T-helper 2 cell (primary cell): ENCODE measurements at places on chromosomes 16 and 17.
A peak's percentile ranks its signal among the peaks of the same experiment; 100 is the strongest.

GRCh38 chr17:48595278-48595999, 1.9 kb upstream of the HOXB5 start:
- DNase-seq: no peak

DNA sequence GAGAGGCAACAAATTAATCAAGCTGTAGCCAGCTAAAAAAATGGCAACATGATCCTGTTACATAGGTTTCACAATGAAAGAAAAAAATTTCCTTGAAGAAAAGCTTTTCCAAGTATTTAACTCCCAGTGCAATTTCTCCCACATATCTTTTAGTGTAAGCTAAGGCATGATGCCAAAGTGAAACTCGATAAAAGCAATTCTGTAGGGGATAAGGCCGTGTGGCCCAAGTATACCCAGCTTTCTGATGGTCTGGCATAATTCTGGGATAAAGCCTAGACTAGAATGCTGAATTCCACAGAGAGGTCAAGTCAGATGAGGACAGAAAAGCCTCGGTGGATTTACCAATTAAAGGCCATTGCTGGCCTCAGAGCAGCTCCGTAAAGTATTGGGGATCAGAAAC, 36.2 kb downstream of the CTCF start:
- DNase-seq: no peak

DNA sequence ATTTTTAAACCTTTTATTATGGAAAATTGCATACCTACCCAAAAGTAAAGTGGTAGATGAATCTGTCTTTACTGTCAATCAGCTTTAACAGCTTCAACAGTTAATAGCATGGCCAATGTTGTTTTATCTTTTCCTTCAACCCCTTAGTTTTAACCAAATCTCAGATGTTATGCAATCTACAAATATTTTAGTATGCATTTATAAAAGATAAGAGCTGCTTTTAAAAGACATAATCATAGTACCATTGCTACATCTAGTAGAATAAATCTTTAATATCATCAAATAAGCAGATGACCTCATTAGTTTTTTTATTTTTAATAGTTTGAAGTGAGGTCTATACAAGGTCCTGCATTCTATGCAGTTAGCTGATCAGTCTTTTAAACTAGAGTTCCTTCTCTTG, 37.9 kb downstream of the MAP2K4 start:
- DNase-seq: no peak

DNA sequence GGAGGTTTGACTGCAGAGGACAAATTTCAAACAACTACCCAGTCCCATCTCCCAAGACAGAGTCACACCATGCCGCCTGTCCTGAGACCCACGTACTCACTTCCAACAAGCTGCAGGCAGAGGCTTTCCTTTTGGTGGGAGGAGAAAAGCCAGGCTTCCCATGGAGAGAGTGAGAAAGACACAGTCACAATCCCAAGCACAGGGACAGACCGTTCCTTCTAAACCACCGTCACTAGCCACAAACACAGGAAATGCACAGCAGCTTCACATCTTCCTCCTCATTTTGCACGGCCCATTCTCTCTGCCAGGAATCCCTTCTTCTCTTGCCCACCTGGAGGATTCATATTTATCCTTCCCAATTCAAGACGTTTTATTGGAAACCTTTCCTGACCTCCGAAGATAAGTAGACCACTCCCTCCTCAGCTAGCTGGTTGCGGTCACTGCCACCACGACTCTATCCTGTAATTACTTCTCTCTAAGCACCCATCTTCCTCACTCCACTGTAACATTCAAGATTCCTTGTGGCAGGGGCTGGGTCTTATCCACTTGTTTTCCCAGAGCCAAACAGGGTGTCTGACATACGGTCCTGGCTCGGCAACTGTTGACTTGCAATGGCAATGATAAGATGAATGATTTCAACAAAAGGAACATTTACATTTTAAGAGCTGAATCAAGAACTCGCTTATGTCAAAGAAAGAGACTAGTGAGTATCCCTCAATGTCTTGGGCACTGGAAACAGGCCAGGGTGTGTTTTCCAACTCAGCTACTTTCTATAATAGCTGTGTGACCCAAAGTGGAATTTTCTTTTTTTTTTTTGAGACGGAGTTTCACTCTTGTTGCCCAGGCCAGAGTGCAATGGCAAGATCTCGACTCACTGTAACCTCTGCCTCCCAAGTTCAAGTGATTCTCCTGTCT, 87.6 kb downstream of the XYLT1 start:
- no peak for DNase-seq

DNA sequence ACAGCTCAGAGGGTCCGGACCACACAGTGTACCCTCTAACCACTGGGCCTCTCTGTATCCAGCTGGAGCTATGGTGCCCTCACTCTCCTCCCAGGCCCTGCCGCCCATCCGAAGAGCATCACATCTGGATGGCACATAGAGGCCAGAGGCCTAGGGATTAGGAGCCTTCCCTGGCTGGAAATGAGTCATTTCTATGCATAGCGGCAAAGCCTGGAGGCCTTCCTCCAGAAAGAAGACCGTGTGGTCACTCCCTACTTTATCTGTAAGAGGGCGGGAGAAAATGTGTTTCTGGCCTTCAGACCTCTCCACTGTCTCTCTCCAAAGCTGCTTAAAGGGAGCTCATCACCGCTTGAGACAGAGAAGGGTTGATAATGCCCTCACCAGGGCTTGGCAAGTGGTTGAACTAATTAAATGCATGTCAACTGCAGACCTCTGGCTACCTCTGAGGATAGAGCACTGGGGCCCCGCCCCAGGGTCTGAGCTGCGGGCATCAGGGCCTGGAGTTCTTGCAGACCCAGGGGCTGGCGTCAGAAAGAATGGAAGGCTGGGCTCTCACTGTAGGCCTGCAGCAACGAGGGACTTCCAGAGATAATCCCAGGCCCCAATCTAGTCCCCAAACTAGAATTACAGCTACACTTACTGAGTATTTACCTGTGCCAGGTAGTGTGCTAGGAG, 122.2 kb downstream of the IRX5 start:
- DNase-seq: no peak

- DNase-seq: peak; percentile 45
Observed at GRCh38 chr17:82424001-82424862, 5.8 kb upstream of the OGFOD3 start.

DNA sequence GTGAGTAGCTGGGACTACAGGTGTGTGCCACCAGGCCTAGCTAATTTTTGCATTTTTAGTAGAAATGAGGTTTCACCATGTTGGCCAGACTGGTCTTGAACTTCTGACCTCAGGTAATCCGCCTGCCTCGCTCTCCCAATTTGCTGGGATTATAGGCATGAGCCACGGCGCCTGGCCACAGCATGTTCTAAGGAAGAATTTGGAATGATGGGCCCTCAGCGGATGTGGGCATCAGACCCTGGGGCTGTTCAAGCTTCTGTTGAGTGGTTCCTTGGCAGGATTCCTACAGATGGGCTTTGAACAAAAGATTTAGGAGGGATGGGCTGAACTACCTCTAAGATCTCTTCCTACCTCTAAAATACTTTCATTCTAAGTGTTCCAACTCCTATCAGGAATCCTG, 4.1 kb downstream of the PRPSAP2 start:
- DNase-seq: no peak

GRCh38 chr17:66625311-66625767, 209.6 kb upstream of the CACNG5 start:
- DNase-seq: no peak

- no peak for DNase-seq
Observed at GRCh38 chr17:45001310-45001709, 33.2 kb upstream of the C1QL1 start.

DNA sequence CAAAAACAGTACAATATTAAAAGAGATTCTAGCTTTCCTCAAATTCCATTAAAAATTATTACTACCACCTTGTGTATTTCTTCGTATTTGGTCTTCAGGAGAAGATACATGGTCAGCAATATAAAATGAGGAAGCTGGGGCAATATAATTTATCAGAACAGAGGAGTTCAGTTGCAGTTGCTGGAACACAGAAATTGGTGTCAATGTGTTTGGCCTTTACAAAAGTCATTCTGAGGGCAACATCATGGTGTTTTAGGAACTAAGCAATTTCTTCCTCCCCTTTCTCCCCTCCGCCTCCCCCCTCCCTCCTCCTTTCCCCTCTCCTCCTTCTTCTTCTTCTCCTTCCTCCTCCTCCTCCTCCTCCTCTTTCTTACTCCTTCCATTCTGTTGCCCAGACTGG, 102.1 kb downstream of the YPEL2 start:
- no peak for DNase-seq

DNA sequence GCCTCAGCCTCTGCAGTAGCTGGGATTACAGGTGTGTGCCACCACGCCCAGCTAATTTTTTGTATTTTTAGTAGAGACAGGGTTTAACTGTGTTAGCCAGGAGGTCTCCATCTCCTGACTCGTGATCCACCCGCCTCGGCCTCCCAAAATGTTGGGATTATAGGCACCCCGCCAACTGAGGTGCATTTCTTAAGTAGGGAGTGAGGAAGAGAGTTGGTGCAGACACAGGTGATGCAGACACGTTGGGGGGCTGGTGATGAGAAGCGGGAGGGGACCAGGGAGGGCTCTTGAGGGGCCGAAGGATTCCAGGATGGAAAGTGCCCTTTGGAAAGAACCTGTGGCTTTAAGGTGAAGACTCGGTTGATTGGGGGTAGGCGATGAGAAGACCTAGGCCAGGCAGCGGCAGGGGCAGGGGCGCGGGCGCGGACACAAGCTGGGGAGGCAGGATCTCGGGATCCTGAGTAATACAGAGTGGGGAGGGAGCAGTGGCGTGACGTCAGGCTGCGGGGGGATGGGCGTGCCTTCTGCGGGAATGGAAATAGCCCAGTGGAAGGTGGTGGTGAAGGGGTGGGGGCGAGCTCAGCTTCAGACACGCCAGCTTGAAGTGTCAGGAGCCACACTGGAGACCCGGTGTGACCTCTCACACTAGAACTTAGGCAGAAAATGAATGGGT, 2.5 kb upstream of the ATP6V0C start:
- DNase-seq: no peak

DNA sequence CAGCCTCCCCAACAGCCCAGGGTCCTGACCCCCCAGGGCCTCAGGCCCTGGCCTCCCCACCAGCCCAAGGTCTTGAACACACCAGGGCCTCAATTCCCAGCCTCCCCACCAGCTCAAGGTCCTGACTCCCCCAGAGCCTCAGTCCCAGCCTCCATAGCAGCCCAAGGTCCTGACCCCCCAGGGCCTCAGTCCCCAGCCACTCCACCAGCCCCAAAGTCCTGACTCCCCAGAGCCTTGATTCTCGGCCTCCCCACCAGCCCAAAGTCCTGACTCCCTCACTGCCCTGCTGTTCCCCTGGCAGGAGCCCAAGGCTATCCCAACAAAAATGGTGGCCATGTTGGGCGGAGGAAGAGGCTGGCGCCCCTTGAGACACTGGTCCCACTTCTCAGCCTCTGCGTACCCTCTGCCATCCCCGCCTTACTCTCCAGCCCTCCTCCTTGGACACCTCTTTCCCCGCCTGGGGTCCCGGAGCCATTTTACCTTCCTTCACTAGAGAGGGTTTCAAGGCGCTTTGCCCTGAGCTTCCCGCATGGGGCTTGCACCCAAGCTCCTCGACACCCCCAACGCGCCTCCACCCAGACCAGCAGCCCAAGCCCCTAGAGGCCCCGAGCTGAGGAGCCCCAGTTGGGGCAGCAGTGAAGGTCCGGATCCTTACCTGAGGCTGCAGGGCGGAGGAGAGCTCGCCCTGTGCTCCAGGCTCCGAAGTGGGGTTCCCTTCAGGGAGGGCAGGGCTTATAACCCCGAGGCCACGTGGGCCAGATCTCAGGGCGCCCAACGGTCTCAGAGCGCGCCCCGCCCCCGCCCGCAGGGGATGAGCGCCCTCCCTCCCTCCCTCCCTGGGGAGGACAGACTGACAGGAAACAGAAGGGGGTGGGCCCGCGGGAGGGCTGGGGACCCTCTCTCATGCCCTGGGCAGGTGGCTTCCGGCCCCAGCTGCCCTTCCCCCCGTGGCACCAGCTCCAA, 3.5 kb upstream of the TSPOAP1 start:
- DNase-seq: peak; percentile 85

DNA sequence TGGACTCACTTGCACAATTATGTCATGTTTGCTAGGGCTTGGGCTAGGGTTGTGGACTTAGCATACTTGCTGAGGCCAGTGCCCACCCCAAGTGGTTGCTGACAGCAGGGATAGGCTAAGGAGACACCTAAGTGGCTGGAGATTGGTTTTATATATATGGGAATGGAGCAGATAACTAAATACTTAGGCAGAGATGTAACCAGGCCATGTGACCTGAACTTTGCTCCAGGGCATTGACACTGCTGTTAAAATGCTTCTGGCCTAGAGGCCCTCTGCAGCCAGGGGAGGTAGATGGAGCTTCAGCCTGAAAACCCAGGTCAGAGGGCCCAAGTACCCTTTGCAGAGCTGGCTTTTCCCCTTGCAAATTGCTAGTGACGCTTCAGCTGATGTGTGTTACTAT, 1.4 kb upstream of the ITGB3 start:
- no peak for DNase-seq

DNA sequence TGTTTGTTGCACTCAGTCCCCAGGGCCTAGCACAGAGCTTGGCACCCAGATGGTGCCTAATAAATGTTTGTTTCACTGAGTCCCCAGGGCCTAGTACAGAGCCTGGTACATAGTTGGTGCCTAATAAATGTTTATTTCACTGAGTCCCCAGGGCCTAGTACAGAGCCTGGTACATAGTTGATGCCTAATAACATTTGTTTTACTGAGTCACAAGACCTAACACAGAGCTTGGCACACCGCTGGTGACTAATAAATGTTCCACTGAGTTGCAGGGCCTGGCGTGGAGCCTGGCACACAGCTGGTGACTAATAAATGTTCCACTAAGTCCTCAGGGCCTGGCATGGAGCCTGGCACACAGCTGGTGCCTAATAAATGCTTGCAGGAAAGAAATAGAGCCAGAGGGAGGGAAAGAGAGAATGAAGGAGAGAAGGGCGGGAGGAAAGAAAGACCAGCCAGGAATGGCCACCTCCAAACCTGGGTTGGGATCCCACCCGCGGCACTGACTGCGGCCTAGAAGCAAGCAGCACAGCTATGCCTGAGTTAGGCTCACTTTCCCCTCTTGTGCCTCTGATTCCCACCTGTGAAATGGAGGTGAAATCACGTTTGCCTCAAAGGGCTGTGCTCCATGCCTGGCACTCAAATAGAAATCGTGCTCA, 7.5 kb downstream of the SLC5A11 start:
- DNase-seq: no peak

GRCh38 chr16:13348416-13348815, 447.0 kb downstream of the SHISA9 start:
- no peak for DNase-seq

DNA sequence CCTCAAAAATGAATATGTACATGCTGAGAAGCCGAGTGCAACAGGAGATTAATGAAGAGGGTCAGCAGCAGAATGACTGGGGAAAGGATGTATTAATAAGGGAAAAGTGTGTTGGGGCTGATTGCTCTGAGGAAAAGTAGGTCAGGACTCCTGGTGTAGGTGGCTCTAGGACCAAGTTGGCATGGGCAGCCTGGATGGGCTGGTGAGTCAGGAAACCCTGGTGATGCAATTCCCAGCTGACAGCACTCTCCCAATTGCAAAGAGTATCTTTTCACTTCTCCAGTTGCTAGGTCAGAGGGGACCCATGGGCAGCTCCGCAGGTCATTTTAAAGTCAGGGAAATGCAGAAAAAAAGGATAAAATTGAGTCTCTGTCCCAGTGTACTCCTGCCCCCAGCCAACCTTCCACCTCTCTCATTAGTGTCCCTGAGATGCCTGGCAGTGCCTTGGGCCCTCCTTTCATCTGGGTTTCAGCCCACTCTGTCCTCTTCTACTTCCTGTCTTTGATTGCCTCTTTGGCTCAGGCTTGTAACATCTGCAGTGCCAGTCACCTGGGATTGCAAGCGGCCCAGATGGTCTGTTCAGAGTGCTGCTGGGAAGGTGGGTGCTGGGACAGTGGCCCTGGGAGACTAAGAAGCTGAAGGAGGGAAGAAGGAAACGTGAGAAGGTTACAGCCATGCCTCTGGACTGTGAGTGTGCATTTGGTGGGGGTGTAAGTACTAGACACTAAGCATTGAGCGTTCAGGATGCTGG, 2177.2 kb downstream of the TP53TG3F start:
- DNase-seq: no peak

- DNase-seq: no peak
Observed at GRCh38 chr16:87677830-87678229, 75.5 kb downstream of the JPH3 start.
